Panc1 (cell line): ENCODE measurements at places on chromosomes 12 and 14.

DNA sequence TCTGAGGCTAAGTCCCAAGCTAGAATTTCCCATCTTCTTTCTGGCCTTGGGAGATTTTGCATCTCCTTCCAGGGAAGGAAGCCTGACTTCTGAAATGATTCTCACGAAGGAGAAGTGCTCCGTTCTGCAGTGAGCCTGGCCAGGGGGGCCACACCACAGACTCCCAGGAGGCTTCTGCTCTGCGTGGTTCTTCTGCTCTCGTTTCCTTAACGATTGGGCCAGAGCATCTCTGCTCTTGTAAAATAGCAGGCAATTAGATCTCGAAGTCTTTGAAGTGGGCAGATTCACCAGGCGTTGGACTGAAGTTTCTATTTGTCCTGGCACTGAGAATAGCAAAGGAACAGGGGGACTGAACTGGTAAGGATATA is 6.7 kb upstream of the BATF start:
- no peak for DNase-seq

GRCh38 chr12:79452906-79453305 is 237.9 kb downstream of the PAWR start:
- no peak for DNase-seq

GRCh38 chr14:69037790-69038454 is 58.8 kb upstream of the ACTN1 start:
- no peak for DNase-seq

GRCh38 chr12:4859478-4860210 is 50.1 kb upstream of the KCNA1 start:
- DNase-seq: no peak

DNA sequence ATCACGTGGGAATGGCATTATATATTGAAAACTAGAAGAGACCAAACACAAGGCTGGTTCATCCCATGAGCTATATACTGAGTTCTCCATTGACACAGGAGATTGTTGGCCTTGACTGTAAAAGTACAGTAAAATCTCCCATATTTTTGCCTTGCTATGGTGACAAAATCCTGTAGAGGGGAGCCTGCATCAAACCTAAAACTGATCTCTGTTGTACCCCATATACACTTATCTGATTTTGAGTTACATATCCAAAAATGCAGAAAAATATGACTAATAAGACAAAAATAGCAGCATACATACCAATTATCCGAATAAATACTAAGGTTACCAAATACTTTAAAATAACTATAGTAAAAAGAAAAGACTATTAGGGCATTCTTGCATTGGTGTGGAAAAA is 60.4 kb downstream of the TMTC3 start:
- DNase-seq: no peak
